ENCODE measurements at places on chromosomes 12 and 14.

- DNase-seq: no peak
Measured at GRCh38 chr12:4681732-4682131, 32.8 kb downstream of the NDUFA9 start.

DNA sequence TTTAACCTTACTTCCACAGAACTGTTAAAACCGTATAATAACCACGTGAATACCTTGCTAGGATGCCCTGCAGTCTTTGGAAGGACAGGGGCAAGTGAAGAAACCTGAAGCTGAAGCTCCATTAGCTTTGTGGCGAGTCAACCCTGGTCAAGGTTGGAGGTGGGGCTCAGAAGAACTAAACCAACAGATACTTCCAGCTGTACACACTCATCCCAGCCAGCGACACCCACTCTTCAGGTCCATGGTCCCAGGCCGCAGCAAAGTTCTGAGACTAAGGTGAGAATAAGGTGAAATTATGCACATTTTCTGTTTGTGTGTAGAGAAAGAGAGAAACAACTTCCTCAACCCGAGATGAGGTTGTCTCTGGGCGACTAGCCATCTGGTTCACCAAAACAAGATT, 77.6 kb downstream of the NTF3 start:
- DNase-seq: no peak

GRCh38 chr14:23079716-23080115, 15.2 kb downstream of the ACIN1 start:
- DNase-seq: peak; percentile 65

DNA sequence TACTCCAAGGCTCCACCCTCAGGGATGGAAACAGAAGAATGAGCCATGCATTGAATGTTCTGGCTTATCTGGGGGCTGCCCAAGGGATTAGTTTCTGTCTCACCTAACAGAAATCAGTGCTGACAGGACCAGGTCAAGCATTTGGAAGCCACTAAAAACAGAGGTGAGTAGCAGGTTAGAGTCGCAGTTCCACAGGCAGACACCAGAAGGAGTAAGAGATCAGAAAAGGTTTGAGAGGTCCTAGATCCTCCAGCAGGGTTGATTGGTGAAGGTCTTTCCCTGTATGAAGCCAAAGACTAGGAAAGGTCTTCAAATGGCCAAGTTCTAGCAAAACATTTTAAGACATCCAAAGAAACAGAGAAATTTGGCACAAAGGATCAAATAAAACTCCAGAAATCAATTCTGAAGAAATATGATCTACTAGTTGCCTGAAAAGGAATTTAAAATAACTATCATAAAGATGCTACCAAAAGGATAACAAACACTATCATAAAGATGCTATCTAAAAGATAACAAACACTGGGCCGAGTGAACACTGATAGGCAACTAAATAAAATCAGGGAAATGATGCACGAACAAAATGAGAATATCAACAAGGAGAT, 19.5 kb upstream of the TTC9 start:
- DNase-seq: peak; percentile 12

GRCh38 chr12:76545486-76545885, 14.1 kb downstream of the OSBPL8 start:
- DNase-seq: no peak

- no peak for DNase-seq
Measured at GRCh38 chr12:113512568-113512967, 40.9 kb upstream of the LHX5 start.

- peak; percentile 66 for DNase-seq
Measured at GRCh38 chr12:100668945-100669536, 95.6 kb downstream of the GAS2L3 start.

GRCh38 chr14:105124823-105125222, 43.8 kb downstream of the JAG2 start:
- DNase-seq: no peak

GRCh38 chr12:43099691-43100163, 452.3 kb downstream of the ADAMTS20 start:
- DNase-seq: no peak

GRCh38 chr12:120659151-120659525, 18.7 kb downstream of the CABP1 start:
- no peak for DNase-seq

- DNase-seq: no peak
Measured at GRCh38 chr12:91604897-91605296, 422.3 kb upstream of the DCN start.

- peak; percentile 60 for DNase-seq
Measured at GRCh38 chr14:22839159-22839779, 2.9 kb downstream of the MMP14 start.

- DNase-seq: no peak
Measured at GRCh38 chr14:96962337-96962736, 165.2 kb downstream of the VRK1 start.

GRCh38 chr12:57865084-57865751, 18.7 kb upstream of the CTDSP2 start:
- DNase-seq: peak; percentile 78

- DNase-seq: no peak
Measured at GRCh38 chr14:65703521-65703920, 291.0 kb downstream of the FUT8 start.

GRCh38 chr12:82383930-82384552, 25.7 kb downstream of the METTL25 start:
- DNase-seq: peak; percentile 39

All from AG10803 (cell line).